K562 (cell line): ENCODE measurements at places on chromosomes 5 and 9.

- peak; percentile 18 for DNase-seq
These were observed 35.1 kb downstream of the DMXL1 start for GRCh38 chr5:119105971-119106370.

DNA sequence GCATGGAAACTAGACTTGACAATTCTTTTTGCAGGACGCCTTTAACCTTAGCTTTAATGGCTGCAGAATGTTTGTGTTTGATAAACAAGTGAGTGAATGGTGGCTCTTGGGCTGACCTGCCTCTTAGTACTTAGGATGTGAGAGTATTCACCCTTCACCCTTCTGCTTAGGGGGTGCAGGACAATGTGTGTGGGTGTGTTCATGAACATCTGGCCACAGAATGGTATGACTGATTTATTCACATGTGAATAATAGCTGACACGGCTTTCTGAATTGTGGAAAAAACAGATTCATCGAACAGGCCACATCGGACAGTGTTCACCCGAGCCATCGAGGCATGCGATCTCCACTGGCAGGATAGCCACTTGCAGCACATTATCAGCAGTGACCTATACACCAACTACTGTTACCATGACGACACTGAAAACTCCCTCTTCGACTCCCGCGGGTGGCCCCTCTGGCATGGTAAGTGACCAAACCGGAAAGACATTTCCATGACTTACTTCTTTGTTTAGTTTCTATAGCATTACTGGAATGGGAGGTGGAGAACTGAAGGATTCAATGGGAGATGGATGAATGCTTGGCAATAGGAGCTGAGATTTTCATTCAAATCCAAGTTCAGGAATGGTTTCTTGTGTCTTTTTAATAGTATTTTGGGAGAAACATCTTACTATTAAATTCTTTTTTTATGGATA lies 193.6 kb downstream of the ZSWIM6 start:
- no peak for DNase-seq

DNA sequence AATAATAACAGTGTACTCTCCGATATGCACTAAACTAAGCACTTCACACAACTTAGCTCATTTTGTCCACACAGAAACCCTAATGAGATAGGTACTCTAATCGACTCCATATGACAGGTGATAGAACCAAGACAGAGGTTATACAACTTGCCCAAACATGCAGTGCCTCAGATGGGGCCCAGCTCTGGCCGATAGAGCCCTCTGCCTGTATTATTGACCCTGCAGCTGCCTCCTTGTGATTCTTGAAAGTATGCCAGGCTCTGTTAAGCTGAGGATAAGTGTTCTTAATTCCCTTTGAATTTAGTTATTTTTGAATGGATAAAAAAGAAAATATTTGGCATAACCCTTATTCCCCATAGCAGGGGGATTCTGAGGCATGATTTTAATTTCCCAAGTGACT lies 78.5 kb downstream of the HMHB1 start:
- DNase-seq: no peak

GRCh38 chr9:19934301-19934871 lies 145.5 kb upstream of the SLC24A2 start:
- DNase-seq: no peak

DNA sequence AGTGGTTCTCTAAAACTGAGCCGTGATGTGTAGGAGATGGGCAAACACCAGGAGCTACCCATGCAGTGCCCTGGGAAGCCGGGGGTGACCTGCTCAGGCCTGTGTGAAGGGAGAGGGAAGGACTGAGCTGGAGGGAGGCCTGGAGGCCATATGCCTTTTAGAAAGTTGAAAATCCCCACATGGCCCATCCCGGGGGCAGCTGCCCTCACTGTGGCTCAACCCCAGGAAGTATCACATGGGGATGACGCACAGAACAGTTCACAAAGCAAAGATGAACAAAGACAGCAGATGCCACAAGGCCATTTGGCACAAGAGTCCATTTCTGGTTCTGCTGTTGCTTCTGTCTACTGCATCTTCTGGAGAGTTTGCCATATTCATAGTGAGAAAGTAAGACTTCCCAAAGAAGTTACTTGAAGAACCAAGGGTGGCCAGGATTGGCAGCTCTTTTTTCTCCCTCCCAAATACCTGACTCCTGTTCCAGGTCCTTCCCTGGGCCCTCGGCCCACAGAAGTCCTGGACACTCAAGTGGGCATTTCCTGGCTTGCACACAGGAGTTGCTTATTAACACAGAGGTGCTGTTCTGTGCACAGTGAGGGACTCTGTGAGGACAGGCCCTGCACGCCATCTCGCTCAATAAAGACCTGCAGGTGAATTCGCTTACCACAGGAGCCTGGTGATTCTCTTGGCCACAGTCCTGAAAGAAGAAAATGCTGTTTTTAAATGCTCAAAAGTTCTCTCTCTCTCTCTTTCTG lies 25.1 kb downstream of the ACSL6 start:
- DNase-seq: no peak

DNA sequence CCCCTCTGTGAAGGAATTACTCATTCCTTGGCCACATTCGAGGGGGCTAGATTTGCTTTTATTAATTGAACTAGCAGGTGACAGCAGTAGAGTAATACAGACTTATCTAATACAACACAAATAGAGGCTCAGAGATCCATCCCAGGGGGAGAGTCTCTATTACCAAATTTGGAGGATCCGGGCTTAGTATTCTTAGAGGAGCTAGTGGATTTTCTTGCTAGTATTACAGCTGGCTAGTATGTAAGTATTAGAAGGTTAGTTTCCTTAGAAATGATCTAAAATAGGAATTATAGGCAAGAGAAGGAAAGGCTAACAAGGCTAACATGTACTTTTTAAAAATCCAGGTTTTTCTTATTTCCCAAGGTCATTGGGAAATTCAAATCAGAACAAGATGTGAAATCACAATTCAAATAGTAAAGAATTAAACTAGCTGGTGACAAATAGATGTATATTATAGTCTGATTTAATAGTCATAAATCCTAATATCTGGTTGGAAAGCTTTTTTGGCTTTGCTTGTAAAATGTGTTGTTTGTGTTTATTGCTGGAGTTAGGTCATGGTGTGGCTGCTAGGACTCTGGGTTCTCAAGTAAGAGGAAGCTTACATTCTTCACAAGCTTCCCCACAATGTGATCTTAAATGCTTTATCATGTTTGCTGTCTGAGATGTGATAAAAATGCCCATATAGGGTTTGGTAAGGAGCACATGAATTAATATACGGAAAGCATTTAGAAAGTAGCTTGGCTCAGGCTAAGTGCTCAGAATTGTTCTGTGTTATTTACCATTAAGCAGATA lies 160.4 kb upstream of the MPDZ start:
- DNase-seq: no peak

- no peak for DNase-seq
These were observed 26.1 kb downstream of the DAP start for GRCh38 chr5:10734832-10735523.

- no peak for DNase-seq
These were observed 9.0 kb upstream of the SUSD3 start for GRCh38 chr9:93049491-93049890.

DNA sequence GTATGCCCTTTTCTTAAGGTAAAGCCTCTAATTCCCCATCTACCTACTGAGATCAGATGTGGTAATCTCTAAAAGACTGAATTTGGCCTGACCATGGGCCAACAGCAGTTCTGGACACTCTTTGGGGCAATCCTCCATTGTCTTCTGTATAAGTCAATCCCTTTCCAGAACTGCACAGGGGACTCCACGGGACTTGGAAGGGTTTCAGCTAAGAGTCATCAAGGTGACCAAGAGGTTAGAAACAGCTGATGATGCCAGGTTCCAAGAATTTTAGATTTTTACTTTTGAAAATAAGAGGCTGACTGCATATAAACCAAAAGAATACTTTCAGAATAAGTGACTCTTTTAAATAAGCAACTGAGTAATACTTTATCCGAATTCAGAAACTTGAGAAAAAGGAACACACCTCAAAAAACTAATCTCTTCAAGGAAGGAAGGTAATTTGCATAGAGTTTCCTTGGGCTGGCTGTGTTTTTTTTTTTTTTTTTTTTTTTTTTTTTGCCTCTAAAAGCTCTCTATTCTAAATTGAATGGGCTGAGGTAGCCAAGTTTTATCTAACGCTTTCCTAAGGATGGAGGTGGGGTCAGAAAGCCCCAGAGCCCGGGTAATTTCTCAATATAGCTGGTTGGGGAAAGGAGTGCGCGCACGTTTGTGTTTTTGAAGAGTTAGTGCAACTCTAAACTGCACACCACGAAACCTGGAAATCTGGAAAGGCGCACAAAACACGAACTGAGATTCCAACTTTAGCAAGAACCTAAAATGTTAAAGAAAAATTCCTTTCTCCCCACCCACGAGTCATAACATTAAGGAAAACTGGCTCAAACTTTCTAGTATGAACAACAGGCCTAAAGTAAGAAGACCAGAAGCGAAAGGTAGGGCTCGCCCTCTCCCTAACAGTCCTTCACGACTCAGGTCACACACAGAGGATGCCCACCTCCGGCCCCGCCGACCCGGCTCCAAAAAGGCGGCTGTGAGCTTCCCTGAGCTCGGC lies 1.3 kb downstream of the VCP start:
- no peak for DNase-seq

DNA sequence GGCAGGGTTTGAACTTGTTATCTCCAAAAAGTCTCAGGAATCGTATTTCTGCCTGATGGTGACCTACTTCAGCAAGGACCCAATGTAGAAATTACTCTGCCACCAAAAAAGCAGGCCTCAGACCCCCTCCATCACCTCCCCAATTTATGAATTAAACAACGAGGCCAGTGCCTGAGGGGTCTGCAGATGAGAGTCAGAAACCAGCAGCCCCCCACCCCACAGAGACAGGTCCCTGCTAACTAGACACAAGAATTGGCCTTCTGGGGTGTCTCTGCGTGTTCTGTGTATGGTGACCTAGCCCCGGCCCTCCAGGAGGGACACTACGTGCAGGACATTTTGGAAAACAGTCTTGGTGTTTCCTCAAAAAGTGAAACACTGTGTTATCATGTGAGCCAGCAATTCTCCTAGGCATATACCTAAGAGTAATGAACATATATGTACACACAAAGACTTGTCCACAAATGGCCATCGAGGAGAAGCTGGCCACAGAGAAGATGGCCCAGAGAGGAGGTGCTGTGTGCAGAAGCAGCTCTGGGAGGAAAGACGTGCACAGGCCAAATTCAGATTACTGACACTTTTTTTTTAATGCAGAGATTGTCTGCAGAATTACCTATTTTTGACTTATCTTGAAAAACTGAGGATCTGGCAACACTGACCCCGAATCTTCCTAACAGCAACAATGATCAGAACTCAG lies 93.8 kb downstream of the ADAMTS2 start:
- DNase-seq: no peak

GRCh38 chr5:75847561-75848021 lies 130.4 kb upstream of the POC5 start:
- DNase-seq: no peak

- no peak for DNase-seq
These were observed 10.1 kb downstream of the ZFYVE16 start for GRCh38 chr5:80417973-80418372.

- DNase-seq: peak; percentile 4
These were observed 1829.9 kb downstream of the EFNA5 start for GRCh38 chr5:105840800-105841199.

- no peak for DNase-seq
These were observed 46.2 kb downstream of the ASS1 start for GRCh38 chr9:130490981-130491380.

DNA sequence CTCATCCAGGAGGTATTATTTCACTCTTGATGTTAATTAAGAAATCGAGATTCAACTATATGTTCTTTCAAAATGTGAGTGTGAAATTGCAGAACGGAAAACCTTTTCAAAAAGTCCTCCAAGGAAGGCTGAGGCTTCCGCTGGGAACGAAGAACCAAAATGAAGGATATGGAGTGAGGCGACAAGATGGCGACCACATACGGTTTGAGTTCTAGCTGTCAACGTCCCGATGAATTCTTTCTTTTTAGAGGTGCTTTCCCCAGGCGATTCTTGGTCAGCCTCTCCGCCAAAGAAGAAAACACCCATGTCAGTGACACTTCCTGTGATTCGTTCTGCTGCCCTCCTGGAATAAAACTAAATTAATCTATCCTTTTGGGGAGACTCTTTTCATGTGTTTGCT lies 78.3 kb upstream of the ADAMTS16 start:
- DNase-seq: no peak

DNA sequence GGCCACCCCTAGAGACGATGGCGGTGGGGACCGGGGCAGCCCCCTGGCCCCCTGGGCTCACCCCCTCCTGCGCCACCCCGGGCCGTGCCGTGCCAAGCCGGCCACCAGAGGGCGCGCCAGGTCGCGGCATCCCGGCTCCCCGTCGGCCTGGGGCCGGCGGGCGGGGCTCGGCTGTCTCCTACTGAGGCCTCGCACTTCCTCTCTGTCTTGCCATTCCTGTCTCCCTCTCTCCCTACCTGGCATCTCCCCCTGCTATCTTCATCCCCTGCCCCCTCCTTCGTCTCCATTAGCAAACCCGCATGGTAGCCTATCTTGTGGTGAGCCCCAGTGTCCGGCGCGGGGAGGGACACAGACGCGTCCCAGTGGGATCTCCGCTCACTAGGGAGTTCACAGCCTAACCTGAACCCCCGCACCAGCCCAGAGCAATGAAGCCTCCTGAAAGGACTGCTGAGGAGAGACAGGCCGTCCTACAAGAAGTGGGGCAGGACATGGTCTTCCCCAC lies 29.8 kb upstream of the FABP6 start:
- peak; percentile 87 for DNase-seq

GRCh38 chr9:3824581-3824980 lies 298.8 kb upstream of the RFX3 start:
- DNase-seq: no peak

DNA sequence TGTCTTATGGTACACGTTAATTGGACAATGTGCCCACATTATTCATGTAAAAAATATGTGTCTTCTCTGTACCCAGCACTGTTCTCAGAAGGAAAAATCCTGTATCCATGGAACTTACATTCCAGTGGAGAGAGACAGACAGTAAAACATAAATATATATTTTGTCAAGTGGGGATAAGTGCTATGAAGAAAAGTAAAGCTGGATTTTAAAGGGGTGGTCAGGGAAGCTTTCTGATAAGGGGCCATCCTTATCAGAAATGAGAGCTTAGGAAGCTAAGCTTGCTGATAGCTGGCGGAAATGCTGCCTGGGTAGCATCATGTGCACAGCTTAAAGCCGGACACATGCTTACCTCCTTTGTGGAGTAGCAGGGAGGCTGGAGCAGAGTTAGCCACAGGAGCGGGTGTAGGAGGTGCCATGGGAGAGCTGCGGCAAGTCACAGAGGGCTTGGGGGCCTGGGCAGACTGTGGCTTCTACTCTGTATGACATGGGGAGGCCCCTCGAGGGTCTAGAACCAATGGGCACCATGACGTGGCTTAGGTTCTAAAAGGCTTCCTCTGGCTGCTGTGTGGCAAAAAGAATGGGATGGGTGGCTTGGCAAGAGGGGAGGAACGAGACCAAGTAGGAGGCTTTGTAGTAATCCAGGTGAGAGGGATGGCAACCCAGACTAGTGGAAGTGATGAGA lies 141.7 kb downstream of the FGF1 start:
- DNase-seq: no peak
